ENCODE measurements at places on chromosomes 3 and 15.

DNA sequence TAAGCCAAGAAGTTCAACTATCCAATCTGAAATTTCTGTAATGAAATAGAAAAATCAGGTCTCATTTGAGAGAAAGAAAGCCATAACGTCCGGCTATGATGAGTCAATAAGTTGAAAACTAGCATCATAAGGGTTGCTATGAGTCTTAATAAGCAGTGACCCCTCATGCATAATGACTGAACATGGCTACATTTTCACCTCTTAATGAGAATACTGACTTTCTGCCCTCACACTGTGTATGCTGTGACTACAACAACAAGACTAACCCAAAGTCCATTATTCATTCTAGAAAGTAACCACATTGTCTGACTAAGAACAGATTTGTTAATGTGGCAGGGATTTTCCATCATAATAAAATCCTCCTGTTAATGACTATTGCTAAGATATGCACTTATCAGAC is 884.0 kb upstream of the CADM2 start:
- no peaks in the 10 kb centered on the region for H3K27me3 ChIP-seq
- no peaks in the 10 kb centered on the region for H3K4me1 ChIP-seq
- no peak overlapping the region for H3K4me3 ChIP-seq

DNA sequence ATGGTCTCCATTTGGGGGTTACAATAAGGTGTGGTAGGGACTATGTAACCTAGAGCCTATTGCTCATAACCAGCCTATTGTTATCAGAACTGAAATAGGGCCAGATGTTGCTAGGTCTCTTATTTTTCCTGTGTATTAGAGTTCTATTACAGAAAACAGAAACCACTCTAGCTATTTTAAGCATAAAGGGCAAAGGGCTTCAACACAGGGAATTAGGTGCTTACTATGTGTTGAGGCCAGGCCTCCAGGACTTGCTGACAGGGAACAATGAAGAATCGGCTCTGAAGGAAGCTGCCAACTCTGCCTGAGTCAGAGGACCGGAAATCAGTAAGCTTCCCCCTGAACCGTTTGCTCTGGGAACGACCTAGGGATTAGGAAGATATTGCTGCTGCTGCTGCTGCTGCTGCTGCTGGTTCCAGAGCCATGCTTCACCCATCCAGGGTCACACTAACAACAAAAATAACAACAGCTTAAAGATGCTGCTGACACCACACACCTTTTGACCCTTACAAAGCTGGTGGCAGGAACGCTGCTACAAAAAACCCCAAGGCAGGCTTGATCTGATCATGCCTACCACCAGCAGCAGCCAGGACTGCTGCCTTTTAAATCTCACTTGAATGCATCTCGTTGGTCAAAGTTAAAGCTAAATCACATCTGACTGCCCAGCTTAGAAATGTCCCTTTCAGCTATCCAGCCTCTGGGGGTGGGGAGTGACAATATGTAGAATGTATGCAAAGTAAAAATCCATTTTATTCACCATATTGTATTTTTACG is 276.9 kb upstream of the IL12A start:
- no peak overlapping the region for H3K4me3 ChIP-seq
- no peaks in the 10 kb centered on the region for H3K4me1 ChIP-seq
- peaks cover 6% of the 10 kb centered on the region for H3K27me3 ChIP-seq
- H3K36me3 ChIP-seq: no peaks in the 10 kb centered on the region
- DNase-seq: no peak

DNA sequence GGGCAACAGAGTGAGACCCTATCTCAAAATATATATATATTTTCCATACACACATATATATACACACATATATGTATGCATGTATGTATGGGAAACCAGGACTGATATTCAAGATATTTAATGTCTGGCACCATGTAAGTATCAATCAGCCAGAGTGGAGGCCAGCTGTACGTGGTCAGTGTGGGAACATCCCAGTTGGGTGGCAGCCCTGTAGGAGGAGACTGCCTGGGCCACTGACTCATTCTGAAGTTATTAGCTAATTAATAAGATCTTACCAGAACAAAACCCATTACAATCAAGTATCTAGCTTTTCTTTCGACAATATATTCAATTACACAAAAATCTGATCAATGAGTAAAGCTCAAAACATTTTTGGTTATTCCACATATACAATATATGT is 85.1 kb upstream of the OCA2 start:
- H3K27me3 ChIP-seq: no peaks in the 10 kb centered on the region
- H3K4me3 ChIP-seq: no peak overlapping the region
- H3K4me1 ChIP-seq: no peaks in the 10 kb centered on the region
- H3K36me3 ChIP-seq: peaks cover 25% of the 10 kb centered on the region

- no peak for DNase-seq
- no peaks in the 10 kb centered on the region for H3K27me3 ChIP-seq
- H3K4me1 ChIP-seq: no peaks in the 10 kb centered on the region
- H3K27ac ChIP-seq: no peak overlapping the region
- H3K36me3 ChIP-seq: no peaks in the 10 kb centered on the region
Measured at GRCh38 chr3:127858521-127858920, 36.2 kb upstream of the MGLL start.

DNA sequence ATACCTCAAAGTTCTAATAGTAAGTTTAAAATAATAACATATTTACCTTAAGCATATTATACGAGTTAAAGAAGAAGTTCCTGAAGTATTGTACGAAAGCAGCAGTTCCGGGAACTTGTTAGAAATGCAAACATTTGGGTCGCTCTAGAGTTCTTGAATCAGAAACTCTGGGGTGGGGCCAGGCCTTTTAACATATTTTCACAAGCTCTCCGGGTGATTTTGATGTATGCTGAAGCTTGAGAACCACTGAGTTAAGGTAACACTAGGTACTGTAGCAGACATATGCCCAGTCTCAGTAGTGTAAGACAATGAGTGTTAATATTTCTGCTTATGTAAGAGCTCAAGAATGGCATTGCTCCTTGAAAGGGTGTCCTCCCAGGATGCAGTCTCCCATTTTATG is 461.1 kb downstream of the C3orf38 start:
- no peak overlapping the region for H3K4me3 ChIP-seq
- H3K27me3 ChIP-seq: no peaks in the 10 kb centered on the region
- no peak overlapping the region for H3K27ac ChIP-seq
- DNase-seq: no peak

DNA sequence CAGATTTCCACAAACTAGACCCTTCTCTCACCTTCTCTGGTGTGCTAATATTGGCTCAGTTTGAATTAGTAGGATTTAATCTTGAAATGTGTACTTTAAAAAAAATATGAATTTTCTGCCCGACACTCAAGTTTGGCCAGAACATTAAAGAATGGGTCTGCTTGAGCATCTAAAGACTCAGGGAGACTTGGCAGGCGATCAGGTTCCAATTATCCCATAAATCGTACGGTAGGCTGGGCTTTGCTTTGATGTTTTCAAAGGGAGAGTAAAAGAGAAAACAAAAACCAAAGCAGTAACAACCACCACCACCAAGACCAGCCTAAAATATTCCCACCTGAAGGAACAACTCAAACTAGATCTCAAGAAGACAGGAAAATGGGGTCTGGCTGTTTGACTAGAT is 230.8 kb downstream of the EBLN2 start:
- no peaks in the 10 kb centered on the region for H3K36me3 ChIP-seq
- H3K27me3 ChIP-seq: no peaks in the 10 kb centered on the region
- no peak overlapping the region for H3K27ac ChIP-seq
- H3K4me3 ChIP-seq: no peak overlapping the region
- no peak for DNase-seq
- H3K4me1 ChIP-seq: no peaks in the 10 kb centered on the region

- no peaks in the 10 kb centered on the region for H3K36me3 ChIP-seq
- H3K27ac ChIP-seq: no peak overlapping the region
- H3K4me3 ChIP-seq: no peak overlapping the region
- H3K4me1 ChIP-seq: no peaks in the 10 kb centered on the region
- H3K27me3 ChIP-seq: peaks cover 15% of the 10 kb centered on the region
Measured at GRCh38 chr3:124805671-124806070, 75.4 kb downstream of the UMPS start.

DNA sequence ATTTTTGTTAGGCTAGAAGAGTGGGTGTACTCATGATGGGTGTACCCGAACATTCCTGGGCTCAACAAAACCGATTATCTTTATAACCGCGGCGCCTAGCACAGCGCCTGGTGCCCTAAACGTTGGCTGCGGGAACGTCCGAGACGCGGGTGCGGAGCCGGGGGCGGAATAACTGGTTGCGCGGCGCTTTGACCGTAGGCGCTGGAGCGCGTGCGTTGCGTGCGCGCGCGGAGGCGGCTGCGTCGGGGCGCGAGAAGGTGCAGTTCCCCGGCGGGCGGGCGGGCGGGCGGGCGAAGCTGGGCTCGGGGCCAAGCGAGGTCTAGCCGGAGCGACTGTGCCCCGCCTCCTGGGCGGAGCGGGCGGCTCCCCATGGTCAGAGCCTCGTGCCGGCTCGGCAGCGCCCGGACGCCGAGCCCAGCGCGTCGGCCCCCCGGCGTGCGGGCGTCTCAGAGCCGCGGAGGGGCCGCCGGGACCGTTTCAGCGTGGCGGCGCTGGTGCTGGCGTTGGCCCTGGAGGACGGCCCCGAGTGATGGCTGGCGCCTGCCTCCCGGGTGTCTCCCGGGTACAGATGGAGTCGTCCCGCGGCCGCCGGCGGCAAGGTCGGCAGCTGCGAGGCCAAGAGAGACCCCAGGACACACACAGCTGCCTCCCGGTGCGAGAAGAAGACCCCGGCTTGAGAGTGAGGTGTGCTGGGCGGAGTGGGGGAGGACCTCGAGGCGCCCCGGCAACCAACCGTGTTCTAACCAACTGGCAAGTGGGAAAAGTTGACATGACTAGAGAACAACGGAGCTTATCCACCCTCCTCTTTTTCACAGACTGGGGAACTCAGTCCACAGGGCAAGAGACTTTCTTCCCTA is at the start of gene PLAAT1:
PLAAT1 (plus strand) TSS at position 373 of the 857 bp plus-strand sequence. CDS start 14,429 bp downstream, outside the sequence.
- H3K27me3 ChIP-seq: peaks cover 20% of the 10 kb centered on the region
- H3K4me3 ChIP-seq: peak within 1 kb of the TSS; percentile 45
- H3K4me1 ChIP-seq: peaks cover 3% of the 10 kb centered on the region
- no peak for DNase-seq
- H3K36me3 ChIP-seq: no peaks in the 10 kb centered on the region

GRCh38 chr3:126166009-126166408 is 14.4 kb downstream of the ALDH1L1 start:
- H3K4me1 ChIP-seq: no peaks in the 10 kb centered on the region
- no peak overlapping the region for H3K4me3 ChIP-seq

- no peaks in the 10 kb centered on the region for H3K27me3 ChIP-seq
- H3K36me3 ChIP-seq: no peaks in the 10 kb centered on the region
- no peak overlapping the region for H3K4me3 ChIP-seq
- no peak for DNase-seq
- H3K4me1 ChIP-seq: no peaks in the 10 kb centered on the region
Measured at GRCh38 chr3:22476976-22477375, 726.0 kb upstream of the ZNF385D start.

DNA sequence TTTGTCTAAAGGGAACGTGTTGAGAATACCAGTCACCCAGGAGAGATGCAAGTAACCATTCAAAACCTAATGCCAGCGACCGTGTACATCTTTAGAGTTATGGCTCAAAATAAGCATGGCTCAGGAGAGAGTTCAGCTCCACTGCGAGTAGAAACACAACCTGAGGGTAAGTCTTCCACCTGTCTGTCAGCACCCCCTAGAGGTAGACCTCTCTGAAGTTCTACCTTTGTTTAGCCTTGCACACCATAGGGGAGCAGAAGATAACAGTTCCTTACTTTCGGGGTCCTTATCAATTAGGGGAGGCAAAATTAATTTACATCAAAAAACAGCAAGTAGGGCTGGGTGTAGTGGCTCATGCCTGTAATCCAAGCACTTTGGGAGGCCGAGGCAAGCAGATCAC is 124.4 kb downstream of the HCN4 start:
- peaks cover 16% of the 10 kb centered on the region for H3K36me3 ChIP-seq
- no peak overlapping the region for H3K4me3 ChIP-seq
- H3K4me1 ChIP-seq: no peaks in the 10 kb centered on the region

DNA sequence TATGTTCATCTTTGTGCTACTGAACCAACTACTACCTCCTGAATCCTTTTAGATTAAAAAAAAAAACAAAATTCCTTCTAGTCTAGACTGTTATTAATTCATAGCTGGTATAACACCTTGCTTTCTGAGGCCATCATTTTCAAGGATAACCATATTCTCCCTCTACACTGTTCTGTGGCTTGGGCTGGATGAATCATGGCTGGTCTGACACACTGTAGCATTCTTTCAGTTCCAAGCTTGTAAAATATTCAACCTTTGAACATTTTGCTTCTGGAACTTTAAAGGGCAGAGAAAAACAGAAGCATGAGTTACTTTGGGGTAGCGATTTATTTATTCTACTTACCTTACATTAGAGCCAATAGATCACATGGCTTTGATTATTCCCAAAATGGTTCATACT is 7.6 kb downstream of the HSPBAP1 start:
- H3K4me1 ChIP-seq: peaks cover 5% of the 10 kb centered on the region
- no peak overlapping the region for H3K27ac ChIP-seq
- no peaks in the 10 kb centered on the region for H3K27me3 ChIP-seq
- H3K36me3 ChIP-seq: peaks cover 18% of the 10 kb centered on the region
- no peak overlapping the region for H3K4me3 ChIP-seq
- no peak for DNase-seq

- no peaks in the 10 kb centered on the region for H3K4me1 ChIP-seq
- no peaks in the 10 kb centered on the region for H3K27me3 ChIP-seq
- no peak overlapping the region for H3K4me3 ChIP-seq
- DNase-seq: no peak
Measured at GRCh38 chr3:60886518-60886917, 364.7 kb downstream of the FHIT start.

DNA sequence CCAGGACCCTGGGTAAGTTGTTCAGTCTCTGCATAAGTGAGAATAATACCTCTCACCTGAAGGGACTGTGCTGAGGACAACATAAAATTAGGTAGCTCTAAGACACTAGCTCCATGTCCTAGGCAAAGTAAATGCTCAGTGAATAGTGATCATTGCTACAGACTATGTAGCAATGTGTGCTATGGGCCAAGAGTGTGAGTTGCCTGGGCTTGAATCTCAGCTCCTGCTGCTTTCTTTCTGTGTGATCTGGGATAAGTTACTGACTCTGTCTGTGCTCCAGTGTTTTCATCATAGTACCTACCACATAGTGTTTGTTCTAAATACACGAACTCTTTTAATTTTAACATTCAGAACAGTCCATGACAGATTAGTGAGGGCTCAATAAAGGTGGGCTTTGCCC is 81.1 kb upstream of the MFGE8 start:
- no peak overlapping the region for H3K27ac ChIP-seq
- no peaks in the 10 kb centered on the region for H3K36me3 ChIP-seq
- no peak overlapping the region for H3K4me3 ChIP-seq
- peaks cover 3% of the 10 kb centered on the region for H3K4me1 ChIP-seq

GRCh38 chr15:93862791-93863190 is 368.6 kb upstream of the MCTP2 start:
- DNase-seq: no peak
- no peaks in the 10 kb centered on the region for H3K27me3 ChIP-seq
- H3K27ac ChIP-seq: no peak overlapping the region
- H3K36me3 ChIP-seq: no peaks in the 10 kb centered on the region

Data from memory B cell (primary cell).